ENCODE measurements at places on chromosomes 6 and 20.

GRCh38 chr6:11006061-11006460 lies 38.0 kb downstream of the ELOVL2 start:
- no peak for DNase-seq

GRCh38 chr6:161487694-161488093 lies 213.8 kb upstream of the AGPAT4 start:
- DNase-seq, result peak; percentile 22

DNA sequence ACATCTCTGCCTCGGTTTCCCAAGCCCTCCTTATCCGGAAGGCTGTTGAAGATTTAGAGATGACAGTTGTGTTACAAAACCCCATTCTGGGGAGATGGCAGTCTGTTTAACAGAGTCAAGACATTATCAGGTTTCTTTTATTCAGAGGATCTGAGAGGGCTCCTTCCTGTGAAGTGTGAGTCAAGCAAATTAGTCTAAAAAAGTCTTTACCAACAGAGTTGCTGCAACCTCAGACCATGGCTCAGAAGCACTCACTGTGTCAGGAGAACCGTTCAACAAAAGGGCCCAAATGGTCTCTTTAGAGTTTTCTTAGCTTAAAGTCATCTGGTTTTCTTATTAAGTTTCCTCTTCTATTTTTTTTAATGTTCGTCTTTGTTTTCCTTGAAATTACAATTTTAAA lies 717.8 kb downstream of the EPM2A start:
- no peak for DNase-seq

DNA sequence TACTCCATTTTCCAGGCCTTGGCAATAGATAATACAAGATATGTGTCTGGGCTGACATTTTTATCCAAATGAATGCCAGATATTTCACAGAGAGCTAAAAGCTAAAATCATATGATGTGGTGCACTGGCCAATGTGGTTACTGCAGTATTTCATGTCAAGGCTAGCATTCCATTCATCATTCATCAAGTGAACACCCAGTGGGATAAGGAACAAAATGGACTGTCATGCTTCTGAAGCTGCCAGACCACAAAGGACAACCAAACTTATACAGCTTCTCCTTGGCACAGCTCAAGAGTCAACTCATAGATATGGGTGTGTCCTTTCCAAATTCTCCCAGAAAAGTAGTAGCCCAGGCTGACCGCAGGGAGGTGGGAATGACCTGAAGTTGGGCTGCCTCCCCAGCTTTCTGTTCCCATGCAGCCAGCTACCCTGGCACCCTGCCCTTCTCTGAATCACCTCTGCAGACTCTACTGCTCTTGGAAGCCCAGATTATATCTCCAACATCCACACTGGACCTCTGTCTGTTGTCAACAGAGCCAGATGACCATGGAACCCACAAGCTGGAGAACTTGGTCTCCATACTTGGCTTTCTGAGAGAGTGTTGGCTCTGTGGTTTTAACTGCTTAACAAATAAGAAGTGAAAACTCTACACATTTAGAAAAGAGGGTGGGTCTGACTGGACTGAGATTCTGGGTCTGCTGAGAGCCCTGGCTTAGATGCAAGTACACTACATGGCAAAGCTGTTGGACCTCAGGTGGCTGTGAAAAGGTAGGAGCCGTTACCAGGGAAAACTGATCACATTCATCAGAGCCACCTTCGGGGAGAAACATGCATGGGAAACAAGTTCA lies 122.8 kb downstream of the ALDH8A1 start:
- DNase-seq, result peak; percentile 100

DNA sequence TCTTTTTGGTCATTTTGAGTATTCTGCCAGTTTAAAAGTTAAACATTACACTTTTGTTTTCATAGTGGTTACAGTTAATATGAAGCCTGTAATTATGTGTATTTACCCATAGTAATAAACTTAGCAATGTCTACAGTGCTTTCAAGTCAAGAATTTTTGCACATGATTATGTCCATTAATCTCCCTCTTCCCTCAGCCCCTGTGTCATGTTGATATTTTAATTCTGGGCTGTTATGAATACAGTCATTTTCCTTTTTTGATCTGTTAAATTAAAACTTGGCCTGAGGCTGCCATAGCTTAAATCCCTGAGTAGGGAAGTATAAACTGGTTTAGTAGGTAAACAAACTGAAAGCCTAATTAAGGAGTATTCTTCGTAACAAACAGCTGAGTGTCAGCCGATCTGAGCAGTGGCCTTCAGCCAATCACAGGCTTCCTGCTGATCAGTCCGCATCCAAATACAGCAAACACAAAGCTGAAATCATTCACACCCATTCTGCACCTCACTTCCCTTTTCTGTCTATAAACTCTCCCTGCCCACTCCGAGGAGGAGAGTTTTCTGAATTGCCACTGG lies 9.5 kb upstream of the SFT2D1 start:
- no peak for DNase-seq
